ENCODE measurements at places on chromosomes 6 and 20.
A peak's percentile ranks its signal among the peaks of the same experiment; 100 is the strongest.

GRCh38 chr6:169843991-169844390 lies 92.6 kb downstream of the ERMARD start:
- no peak for DNase-seq

DNA sequence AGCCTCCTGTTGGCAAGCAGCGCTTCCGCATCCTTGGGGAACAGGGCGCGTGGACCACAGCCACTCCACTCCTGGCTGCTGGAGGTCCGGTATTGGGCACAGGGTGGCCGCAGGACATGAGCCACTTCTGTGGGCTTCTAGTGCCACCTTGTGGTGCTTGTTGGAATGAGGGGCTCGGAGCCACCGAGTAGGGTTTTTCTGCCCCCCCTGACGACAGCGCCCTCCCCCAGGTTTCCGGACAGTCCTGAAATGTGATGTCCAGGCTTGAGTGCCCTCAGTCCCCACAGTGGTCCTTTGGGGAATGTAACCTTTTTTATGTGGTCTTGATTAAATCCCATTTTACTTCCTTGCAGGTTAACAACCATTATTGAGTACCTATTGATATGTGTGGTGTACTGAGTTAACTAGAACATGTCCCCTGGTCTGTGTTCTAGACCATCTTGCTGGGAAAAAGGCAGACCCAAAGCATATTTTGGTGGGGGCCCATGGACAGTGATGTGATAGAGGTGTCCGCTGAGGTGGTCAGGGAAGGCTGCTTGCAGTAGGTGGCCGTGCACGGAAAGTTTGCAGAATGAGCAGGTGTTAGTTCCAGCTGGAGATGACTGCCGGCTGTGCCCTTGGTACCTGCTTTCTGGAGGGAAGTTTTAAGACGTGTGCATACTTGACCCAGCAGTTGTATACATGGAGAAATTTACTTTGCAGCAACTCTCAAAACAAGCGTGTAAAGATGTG lies 70.0 kb downstream of the PTPN1 start:
- peak; percentile 36 for DNase-seq

- DNase-seq: no peak
Observed at GRCh38 chr20:19602675-19603375, 155.2 kb upstream of the RIN2 start.

GRCh38 chr20:56426926-56427325 lies 14.9 kb downstream of the CASS4 start:
- no peak for DNase-seq

GRCh38 chr6:161439093-161439492 lies 165.2 kb upstream of the AGPAT4 start:
- no peak for DNase-seq

DNA sequence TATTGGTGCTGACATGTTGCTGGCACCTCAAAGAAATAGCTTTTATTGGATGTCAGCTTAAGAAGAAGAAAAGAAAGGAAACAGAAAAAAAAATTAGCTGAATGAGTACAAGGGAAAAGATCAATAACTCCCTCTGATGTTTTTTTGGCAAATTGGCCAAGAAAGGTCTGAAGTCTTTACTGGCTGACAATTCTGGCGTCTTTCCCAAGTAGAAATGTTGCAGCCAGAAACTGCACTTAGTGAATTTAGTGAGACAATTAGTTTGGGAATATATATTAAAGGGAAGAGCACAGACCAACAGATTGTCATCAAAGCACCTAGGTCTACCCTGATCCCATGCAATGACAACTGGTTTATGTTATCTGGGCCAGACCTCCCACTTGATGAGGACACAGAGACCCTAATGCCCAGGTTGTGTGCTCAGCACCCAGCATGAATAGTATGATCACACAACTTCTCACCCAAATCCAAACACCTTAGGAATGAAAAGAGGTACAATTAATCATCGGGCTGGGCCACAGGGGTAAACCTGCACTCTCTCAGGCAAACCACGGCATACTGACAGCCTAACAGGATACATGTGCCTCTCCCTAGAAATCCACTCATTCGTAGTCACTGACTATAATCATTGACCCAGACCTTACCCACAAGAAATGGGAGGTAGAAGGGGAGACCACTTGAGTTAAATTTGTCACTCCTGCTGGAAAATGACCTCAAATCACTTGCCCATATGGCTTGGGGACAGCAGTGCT lies 612.3 kb upstream of the ARID1B start:
- no peak for DNase-seq

DNA sequence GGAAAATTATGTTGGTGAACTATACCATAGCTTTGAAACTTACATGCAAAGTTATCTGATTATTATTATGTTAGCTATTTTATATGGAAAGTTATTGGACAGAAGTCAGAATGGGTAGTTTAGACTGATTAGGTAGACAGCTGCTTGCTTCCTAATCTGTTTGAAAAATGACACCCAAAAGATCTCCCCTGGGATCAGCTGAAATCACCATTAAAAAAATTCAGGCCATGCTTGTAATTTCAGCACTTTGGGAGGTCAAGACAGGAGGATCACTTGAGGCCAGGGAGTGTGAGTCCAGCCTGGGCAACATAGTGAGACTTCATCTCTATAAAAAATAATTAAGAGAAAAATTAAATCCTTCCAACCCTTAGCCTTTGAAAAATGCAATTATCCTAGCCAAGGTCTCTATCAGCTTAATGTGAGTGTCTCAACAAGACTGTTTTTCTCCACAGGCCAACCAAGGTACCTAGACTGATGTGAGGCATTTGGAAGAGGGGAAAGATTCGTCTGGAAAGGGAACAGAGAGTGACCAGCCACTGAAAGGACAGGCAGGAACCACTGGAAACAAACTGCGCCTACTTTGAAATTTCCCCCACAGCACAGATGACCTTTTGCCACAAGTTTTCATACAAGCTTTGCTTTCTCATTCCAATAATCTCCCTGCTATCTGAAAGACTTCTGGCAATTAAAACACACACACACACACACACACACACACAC lies 232.3 kb downstream of the GMPR start:
- DNase-seq: no peak

DNA sequence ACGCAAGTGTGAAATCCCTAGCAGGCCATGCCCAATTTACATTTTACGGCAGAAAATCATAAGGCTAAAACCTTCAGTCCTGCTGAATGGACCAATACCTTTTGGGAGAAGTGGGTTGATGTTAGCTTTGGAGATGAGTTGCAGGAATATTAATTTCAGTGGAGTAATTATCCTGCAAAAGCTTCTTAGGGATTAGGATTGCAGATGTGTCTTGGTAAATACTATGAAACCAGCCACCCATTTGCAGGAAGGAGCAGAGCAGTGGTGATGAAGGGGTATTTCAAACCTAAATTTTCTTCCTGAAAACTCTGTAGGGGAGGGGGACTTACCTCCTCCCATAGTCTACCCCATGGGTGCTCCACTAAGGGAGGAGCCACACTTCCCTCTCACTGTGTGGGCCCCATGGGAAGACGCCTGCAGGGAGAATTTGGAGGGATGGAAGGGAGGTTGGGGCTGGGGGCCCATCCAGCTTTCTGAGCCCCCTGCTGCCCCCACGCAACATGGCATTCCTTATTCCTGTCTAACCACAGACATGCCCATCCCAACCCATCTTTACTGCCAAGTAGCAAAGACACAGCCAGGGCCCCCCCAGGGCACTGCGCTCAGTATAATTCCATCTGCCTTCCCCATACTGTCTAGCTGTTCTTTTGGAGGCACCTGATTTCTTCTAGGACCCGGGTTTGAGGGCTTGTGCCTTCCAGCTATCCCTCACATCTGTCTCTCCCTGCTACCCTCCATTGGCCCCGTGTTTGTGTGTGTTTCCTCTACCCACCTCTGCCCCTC lies 14.6 kb upstream of the UQCC2 start:
- DNase-seq: no peak

- no peak for DNase-seq
Observed at GRCh38 chr6:143005816-143006215, 54.9 kb upstream of the AIG1 start.

- no peak for DNase-seq
Observed at GRCh38 chr6:14767226-14767625, 478.6 kb upstream of the JARID2 start.

- no peak for DNase-seq
Observed at GRCh38 chr6:168908166-168908565, 345.5 kb downstream of the THBS2 start.

DNA sequence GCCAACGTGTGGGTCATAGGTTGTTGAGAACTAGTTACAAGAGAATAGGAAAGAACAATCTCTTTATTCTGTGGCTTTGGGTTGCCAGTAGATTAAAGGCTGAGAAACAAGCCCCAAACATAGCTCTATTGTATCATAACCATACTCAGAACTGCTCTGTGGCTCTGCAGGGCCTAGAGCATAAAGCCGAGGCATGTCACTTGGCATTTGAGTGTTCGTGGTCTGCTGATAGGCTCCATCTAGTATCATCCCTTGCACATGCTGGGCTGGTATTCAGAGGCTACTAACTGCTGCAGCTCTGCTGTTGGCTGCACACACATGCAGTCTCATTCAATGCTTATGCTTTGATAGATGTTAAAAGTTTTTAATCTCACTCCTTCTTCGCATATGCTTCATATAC lies 157.9 kb downstream of the OGFRL1 start:
- no peak for DNase-seq

GRCh38 chr20:47230811-47231256 lies 125.7 kb downstream of the ZMYND8 start:
- no peak for DNase-seq

GRCh38 chr20:48779435-48779834 lies 48.4 kb downstream of the PREX1 start:
- DNase-seq: no peak

DNA sequence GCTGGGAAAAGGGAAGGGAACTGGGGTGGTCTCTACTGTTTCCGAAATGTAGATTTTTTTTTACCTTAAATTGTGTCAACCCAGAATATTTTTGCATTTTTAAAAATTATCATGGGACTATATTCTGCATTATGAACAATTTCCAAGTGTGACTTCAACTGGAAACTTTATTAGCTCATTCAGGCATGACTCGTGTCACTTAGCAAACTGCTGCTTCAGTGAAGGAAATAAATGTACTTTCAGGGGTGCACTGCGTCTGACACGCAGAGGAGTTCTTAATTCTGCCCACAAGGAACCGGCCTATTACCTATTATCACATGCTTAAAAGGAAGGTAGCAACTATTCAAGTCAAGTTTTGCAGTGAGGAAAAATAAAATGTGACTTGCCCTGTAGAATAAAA lies 291.3 kb upstream of the PRDM1 start:
- no peak for DNase-seq

- no peak for DNase-seq
Observed at GRCh38 chr6:87104667-87105066, 9.8 kb upstream of the CGA start.

GRCh38 chr6:80437801-80438200 lies 331.3 kb downstream of the BCKDHB start:
- DNase-seq: no peak

- no peak for DNase-seq
Observed at GRCh38 chr6:161303628-161304340, 29.9 kb upstream of the AGPAT4 start.

DNA sequence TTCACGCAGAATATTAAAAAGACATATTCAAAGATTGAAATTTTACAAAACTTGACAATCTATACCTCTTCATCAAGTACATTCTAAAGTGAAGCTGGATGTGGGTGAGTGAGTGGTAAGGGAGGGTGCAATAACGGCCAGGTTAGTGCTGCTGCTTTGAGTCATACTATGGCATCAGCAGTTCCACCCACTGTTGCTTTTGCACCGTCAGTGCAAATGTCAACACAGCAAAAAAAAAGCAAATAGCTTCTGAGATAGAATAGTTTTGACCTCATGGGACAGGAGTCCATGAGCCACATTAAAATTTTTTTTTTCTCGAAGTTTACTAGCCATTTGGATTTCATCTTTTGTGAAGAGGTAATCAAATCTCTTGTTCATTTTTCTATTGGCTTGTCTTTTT lies 31.8 kb downstream of the PSMF1 start:
- no peak for DNase-seq

GRCh38 chr20:19056909-19057308 lies 155.5 kb upstream of the SLC24A3 start:
- DNase-seq: no peak

DNA sequence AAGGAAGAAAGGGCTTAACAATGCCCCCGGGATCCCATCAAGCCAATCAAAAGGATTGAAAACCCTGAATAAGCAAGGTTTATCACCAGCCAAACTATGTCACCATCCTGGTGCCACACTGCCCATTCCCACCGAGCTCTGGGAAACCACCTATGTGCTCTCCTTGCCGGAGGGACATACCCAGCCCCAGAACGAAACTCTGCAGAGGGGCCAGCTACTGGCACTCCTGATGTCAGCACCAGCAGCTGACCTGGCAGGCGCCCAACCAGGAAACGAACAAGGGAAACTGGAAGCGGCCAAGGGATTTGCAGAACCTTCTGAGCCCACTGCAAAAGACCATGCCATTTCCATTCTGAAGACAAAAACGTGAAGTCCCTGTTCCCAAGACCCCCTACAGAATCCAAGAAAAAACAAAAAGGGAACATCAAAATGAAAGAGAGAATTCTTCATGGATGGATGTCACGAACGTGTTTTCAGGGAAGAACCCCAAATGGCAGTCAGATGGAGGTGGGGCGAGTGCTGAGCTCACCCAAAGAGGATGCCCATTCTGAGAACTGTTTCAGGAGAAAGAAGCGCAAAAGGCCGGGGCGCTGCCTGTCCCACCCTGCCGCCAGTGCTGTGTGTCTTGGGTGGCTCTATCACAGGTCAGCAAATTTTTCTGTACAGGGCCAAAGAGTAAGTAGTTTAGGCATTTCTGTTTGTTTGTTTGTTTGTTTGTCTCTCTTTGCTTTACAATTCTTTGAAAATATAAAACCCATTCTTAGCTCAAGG lies 305.2 kb downstream of the ESR1 start:
- no peak for DNase-seq

GRCh38 chr6:126233192-126233591 lies 106.7 kb upstream of the CENPW start:
- no peak for DNase-seq

DNA sequence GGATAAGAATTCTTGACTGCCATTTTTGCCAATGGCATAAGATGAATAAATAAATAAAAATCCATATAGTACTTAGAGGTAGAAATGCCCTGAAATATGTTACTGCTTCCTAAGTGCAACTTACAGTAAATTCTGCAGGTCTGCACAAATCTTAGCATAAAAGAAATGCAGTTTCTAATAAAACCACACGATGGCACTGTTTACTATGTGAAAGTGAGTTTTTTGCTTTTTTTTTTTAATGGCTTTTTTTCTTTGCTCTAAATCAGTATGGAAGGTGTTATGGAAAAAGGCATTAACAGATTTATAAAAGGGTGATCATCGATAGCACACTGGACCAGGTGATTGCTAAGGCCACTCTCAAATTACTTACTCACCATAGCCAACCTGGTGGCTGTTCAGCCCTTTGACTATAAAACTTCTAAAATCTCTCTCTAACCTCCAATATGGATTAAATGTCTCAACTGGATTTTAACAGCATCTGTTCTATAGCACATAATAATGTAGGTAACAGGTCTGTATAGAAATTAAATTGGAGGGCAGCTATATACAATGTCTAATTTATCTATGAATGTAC lies 45.8 kb downstream of the AHI1 start:
- DNase-seq: no peak

DNA sequence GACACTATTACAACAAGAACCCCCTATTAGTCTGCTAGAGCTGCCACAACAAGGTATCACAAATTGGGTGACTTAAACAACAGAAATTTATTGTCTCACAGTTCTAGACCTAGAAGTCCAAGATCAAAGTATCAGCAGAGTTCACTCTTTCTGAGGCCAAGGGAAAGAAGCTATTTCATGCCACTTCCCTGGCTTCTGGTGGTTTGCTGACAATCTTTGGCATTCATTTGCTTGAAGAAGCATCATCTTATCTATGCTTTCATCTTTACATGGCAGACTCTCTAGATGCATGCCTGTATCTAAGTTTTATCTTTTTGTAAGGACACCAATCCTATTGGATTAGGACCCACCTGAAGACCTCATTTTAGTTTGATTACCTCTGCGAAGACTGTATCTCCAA lies 296.8 kb upstream of the MARCKS start:
- no peak for DNase-seq

Data from activated T-cell treated with anti-CD3 and anti-CD28 coated beads for 4 hours (primary cell).